ENCODE measurements at places on chromosomes 16 and 17. TPM values are rescaled to one million over a fixed set of nuclear protein-coding genes. Genes with fewer than 3 reads are reported as not detected.

GRCh38 chr17:29393436-29393835 is 3.3 kb downstream of the TAOK1 start:
- no peaks in the 10 kb centered on the region for H3K27me3 ChIP-seq
- no peak overlapping the region for H3K4me3 ChIP-seq
- H3K4me1 ChIP-seq: peaks cover 11% of the 10 kb centered on the region
- no peak for DNase-seq

GRCh38 chr17:34799751-34800150 is 161.5 kb downstream of the CCT6B start:
- H3K4me3 ChIP-seq: no peak overlapping the region
- DNase-seq: no peak
- peaks cover 2% of the 10 kb centered on the region for H3K27me3 ChIP-seq
- H3K36me3 ChIP-seq: no peaks in the 10 kb centered on the region
- no peaks in the 10 kb centered on the region for H3K4me1 ChIP-seq

DNA sequence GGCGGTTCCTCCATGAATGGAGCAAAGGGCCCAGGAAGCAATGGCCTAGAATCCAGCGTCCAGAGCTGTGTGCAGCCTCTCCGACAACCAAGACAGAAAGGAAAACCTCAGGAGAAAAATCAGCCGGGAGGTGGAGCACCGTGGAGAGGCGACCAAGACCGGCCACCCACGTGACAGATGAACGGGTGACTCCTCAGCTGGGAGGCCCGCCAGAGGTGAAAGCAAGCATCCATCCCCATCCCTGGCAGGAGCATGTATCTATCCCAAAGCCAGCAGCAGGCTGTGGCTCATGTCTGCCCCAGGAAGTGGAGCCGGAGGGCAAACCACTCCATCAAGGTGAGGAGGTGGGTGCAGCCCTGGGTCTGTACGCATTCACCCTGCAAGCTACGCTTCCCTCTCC is 52.1 kb downstream of the FOXL1 start:
- DNase-seq: no peak
- peaks cover 6% of the 10 kb centered on the region for H3K27me3 ChIP-seq
- no peak overlapping the region for H3K4me3 ChIP-seq

DNA sequence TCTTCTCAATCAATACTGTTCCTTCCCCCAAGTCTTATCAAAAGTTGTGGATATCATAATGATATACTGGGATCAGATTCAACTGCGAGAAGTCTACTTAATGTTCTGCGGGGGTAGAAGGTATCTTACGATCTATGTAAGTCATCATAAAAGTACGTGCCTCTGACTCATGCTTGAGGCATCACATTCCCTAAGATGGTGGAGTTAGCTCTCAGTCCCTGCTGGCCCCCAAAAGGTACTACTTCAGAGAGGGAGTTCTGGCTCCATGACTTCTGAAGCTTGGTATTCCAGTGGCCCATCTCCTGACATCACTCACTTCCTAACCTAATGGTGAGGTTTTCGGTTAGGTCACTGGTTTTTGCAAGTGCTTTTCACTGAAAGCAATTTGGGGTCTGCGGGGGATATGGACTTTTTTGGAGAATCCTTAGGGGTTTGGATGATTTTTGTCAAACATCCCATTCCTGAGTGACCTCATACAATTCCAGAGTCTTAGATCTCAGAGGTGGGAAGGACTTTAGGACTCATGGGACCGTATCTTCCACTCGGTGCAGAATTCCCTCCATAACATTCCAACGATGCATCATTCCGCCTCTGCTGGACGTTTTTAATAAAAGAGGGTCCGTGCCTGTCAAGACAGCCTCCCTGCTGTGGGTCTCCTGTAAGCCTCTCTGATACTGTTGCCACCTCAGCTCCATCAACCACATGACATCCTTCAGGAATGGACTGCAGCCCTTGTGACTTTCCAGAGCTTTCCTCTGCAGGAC is 74.3 kb downstream of the DYNLRB2 start:
- no peak overlapping the region for H3K27ac ChIP-seq
- no peaks in the 10 kb centered on the region for H3K27me3 ChIP-seq
- DNase-seq: peak; percentile 28
- H3K4me3 ChIP-seq: no peak overlapping the region
- H3K36me3 ChIP-seq: no peaks in the 10 kb centered on the region

DNA sequence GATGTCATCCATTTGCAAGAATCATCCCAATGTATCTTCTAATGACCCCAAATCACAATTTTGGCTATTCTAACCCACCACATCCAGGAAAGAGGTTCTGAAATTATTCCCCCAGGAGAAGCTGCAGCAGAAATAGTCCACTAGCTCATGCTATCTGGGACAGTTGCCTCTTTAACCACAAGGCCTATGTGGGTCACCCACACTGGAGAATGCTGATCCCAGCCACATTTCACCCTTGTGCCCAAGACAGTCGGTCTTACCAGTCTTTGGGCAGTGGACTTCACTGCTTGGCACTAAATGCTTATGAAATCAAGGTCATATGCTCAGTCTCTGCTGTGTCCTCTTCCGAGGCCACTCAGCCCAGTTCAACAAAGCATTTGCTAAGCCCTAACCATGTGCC is 27.0 kb downstream of the ABCC12 start:
- DNase-seq: no peak
- H3K27ac ChIP-seq: no peak overlapping the region
- H3K36me3 ChIP-seq: no peaks in the 10 kb centered on the region
- H3K4me3 ChIP-seq: no peak overlapping the region
- no peaks in the 10 kb centered on the region for H3K4me1 ChIP-seq

DNA sequence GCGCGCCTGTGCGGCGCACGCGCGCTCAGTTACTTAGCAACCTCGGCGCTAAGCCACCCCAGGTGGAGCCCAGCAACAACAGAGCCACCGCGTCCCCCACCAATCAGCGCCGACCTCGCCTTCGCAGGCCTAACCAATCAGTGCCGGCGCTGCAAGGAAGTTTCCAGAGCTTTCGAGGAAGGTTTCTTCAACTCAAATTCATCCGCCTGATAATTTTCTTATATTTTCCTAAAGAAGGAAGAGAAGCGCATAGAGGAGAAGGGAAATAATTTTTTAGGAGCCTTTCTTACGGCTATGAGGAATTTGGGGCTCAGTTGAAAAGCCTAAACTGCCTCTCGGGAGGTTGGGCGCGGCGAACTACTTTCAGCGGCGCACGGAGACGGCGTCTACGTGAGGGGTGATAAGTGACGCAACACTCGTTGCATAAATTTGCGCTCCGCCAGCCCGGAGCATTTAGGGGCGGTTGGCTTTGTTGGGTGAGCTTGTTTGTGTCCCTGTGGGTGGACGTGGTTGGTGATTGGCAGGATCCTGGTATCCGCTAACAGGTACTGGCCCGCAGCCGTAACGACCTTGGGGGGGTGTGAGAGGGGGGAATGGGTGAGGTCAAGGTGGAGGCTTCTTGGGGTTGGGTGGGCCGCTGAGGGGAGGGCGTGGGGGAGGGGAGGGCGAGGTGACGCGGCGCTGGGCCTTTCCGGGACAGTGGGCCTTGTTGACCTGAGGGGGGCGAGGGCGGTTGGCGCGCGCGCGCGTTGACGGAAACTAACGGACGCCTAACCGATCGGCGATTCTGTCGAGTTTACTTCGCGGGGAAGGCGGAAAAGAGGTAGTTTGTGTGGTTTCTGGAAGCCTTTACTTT is at the start of gene UBB:
TSS of gene UBB (plus strand) at position 452 of the 856 bp plus-strand sequence. CDS start 817 bp downstream, outside the sequence.
- peaks cover 13% of the 10 kb centered on the region for H3K4me1 ChIP-seq
- peak; percentile 97 for DNase-seq
- peaks cover 8% of the 10 kb centered on the region for H3K36me3 ChIP-seq
- peak within 1 kb of the TSS; percentile 55 for H3K4me3 ChIP-seq
- H3K27me3 ChIP-seq: no peaks in the 10 kb centered on the region
- H3K27ac ChIP-seq: peak within 1 kb of the TSS; percentile 99

GRCh38 chr17:27413792-27414191 is 42.5 kb upstream of the KSR1 start:
- no peak overlapping the region for H3K27ac ChIP-seq
- H3K4me3 ChIP-seq: no peak overlapping the region
- H3K27me3 ChIP-seq: no peaks in the 10 kb centered on the region
- no peaks in the 10 kb centered on the region for H3K4me1 ChIP-seq

DNA sequence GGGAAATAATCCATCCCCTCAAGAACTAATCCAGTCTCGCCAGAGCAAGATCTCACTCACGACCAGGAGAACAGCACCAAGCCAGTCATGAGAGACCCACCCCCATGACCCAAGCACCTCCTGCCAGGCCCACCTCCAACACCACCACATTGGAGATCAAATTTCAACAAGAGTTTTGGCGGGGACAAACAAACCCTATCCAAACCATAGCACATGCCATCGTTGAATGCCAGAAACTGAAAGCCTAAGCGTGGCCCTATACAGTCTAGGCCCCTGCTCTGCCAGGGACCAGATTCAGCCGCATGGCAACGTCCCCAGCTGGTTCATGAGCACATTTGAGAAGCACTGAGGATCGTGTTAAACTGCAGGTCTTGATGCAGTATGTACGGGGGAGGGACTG is 57.3 kb downstream of the AXIN2 start:
- no peaks in the 10 kb centered on the region for H3K27me3 ChIP-seq
- no peak overlapping the region for H3K4me3 ChIP-seq
- H3K4me1 ChIP-seq: no peaks in the 10 kb centered on the region
- no peak for DNase-seq
- H3K27ac ChIP-seq: no peak overlapping the region

- no peaks in the 10 kb centered on the region for H3K36me3 ChIP-seq
- peak; percentile 85 for DNase-seq
- H3K27ac ChIP-seq: no peak overlapping the region
- peaks cover 4% of the 10 kb centered on the region for H3K27me3 ChIP-seq
- H3K4me3 ChIP-seq: no peak overlapping the region
Measured at GRCh38 chr17:76506408-76507345, 5.5 kb upstream of the RHBDF2 start.

DNA sequence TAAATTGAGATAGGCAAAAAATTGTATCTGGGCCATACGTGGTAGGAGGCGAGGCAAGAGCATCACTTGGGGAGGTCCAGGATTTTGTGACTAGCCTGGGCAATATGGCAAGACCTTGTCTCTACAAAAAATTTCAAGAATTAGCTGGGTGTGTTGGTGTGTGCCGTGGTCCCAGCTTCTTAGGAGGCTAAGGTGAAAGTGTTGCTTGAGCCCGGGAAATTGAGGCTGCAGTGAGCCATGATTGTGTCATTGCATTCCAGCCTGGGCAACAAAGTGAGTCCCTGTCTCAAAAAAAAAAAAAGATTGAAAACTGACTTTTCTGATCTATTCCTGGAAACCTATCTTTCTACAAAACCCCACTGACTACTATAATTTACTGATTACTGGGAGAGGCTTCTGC is 26.7 kb downstream of the CDK12 start:
- no peak overlapping the region for H3K4me3 ChIP-seq
- H3K4me1 ChIP-seq: no peaks in the 10 kb centered on the region
- H3K36me3 ChIP-seq: no peaks in the 10 kb centered on the region
- H3K27me3 ChIP-seq: no peaks in the 10 kb centered on the region
- no peak overlapping the region for H3K27ac ChIP-seq

- DNase-seq: no peak
- H3K4me3 ChIP-seq: no peak overlapping the region
- no peak overlapping the region for H3K27ac ChIP-seq
- no peaks in the 10 kb centered on the region for H3K36me3 ChIP-seq
Measured at GRCh38 chr17:54882371-54882770, 18.3 kb upstream of the TOM1L1 start.

Gene HBM
- total RNA-seq: not detected

Measured in hepatocyte (in vitro differentiated cells).